ENCODE measurements at places on chromosomes 4 and X.

DNA sequence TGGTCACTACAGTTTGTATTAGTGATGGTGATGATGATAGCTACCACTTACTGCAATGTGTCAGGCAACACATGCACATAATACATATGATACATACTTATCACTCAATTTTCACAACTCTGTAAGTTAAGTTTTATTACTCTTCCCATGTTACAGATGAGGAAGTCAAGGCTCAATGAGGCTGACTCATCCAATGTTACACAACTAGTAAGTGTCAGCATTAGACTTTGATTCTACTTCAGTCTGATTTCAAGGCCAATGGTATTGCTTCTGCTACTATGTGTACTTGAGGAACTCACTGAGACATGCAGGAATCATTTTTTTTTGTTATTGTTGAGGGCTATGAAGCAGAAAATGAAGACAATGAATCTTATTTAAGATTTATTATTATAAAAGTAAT, 96.4 kb upstream of the TRPC5OS start:
- DNase-seq, result no peak

GRCh38 chrX:55908661-55909212, 191.2 kb downstream of the RRAGB start:
- no peak for DNase-seq

DNA sequence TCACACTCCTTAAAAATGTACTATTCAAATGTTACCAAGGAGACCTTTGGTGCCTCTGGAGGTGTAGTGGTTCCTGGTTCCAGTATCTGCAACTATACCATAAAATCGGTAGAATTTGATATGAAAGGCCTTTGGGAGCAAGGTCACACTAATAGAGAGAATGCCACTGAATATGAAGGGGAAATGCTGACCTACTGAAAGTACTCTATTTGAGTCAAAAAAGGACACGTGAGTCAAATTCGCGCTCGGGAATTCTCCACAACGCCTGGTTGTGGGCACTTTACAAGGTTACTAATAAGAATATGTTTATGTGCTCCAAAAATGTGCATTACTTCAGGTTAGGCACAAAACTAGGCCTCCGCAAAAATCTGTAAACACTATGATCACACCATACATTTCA, 39.5 kb upstream of the RELL1 start:
- no peak for DNase-seq

DNA sequence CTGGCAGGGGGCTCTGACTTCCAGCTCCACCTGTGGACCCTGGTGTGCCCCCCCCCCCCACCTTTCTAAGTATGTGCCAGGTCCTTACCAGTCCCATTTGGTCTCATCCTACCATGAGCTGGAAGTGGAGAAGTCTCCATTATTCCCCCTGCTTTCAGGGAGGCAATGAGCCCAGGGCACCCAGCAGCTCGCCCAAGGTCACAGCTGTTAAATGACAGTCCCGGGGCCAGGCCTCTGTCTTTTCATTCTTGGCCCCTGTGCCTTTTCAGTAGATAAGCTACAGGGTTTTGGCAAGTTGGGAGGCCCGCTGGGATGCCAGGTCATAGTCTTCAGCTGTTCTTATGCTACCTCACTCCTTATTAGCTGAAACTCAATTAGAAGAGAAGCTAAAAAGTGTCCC, 249.1 kb downstream of the EVC2 start:
- DNase-seq, result no peak

GRCh38 chrX:71111141-71111843, at the start of gene IL2RG:
IL2RG (minus strand) TSS chrX:71111577; CDS start chrX:71111539, 38 bp downstream.
- DNase-seq, result no peak

DNA sequence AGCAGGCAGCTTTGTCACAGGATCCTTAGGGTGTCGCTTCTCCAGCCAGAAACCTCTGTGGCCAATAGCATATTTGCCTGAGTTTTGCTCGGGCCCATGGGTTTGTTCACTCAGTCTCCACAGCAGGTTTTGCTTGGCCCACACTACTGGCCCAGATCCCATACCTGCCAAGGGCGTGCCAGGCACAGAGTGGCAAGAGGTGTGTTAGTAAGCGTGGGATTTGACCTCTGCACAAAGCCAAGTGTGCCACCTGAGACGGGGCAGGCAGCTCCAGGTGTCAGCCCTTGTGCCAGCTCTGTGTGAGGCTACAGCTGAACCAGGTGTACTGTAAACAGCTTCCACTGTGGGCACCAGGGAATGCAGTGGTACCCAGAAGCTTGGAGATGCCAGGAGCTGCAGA, 2003.0 kb downstream of the C4orf33 start:
- no peak for DNase-seq

- DNase-seq, result no peak
Measured at GRCh38 chr4:64216741-64217140, 192.5 kb downstream of the TECRL start.

GRCh38 chr4:88291003-88291402, 6.6 kb upstream of the PPM1K start:
- DNase-seq, result no peak
